Mesothelial cell of epicardium (in vitro differentiated cells): ENCODE measurements at places on chromosomes 5 and 9. TPM values are rescaled to one million over a fixed set of nuclear protein-coding genes. Genes with fewer than 3 reads are reported as not detected.

BHMT2 gene
- not detected in 3 replicates for total RNA-seq

DNA sequence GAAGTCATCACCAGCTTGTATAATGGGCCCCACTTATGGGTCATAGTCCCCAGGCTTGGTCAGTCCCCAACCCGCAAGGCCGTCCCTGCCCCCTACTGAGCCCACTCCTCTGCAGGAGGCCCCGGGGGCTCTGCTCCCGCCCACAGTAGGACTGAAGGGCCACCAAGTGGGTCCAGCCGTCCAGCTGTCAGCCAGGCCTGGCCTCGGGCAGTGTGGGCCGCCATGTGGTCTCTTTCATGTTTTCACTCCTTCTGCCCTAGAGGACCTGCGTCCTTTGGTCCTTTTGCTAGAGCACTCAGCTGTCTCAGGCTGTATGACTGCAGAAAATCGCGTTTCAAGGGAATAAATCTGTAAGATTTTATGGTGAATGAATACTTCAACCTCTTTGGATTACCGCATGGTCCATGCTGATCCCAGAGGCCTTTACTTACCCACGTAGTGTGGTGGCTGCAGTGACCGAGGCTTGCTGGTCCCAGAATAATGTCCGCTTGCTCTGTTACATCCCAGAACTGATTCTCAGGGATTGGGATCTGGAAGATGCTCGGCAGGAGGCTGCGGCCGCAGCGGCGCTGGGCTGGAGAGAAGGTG is 105.7 kb upstream of the FAM120A start:
- no peak for DNase-seq

- no peak for DNase-seq
Observed at GRCh38 chr5:109030360-109031143, 282.9 kb downstream of the FER start.

DNA sequence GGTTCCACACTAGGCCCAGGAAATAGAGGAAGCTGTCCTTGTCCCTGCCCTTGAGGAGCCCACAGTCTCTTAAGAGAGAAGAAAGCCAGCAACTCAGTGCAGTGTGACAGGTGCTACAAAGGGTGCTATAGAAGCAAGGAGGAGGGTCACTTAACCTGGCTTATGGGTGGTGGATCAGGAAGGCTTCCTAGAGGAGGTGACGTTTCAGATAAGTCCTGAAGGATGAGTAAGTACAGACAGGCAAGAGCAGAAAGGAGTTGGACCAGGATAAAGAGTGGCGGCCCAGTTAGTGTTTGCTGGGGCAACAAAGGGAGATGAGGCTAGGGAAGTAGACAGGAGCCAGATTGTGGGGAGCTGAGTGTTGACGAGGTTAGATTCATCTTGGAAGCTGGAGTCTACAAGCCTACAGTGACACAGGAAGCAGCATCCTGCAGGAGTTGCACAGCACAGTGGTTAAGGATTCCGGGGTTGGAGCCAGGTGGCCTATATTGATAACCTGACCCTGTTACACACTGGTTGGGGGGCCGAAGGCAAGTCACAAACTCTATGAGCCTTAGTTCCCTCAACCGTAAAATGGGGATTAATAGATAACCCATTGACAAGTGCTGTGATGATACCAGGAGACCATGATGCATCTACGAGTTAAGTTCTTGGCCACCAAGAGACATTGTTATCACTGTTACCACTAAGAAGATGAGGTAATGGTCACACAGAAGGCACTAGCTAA is 5.4 kb upstream of the LHX6 start:
- no peak for DNase-seq

DNA sequence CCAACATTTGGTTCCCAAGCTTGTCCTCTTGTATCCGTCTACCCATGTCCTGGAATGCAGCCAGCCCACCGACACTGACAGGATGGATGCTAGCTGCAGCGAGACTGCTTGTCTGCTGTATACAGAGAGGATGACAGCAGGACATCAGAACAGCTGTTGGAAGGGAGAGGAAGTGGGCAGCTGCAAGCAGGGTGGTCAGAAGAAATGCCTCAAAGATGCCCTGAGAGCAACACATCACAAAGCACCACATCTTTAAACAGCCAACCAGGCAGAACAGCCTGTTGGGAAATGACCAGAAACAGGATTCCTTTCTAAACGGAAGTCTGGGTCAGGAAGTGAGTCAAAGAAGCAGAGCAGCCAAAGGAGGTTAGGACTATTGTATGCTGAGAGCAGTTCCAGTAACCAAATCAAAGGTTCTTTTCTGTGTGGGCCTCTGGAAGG is 219.1 kb downstream of the NDUFS4 start:
- DNase-seq: no peak

- DNase-seq: no peak
Observed at GRCh38 chr9:133248726-133249295, 26.2 kb downstream of the ABO start.

DNA sequence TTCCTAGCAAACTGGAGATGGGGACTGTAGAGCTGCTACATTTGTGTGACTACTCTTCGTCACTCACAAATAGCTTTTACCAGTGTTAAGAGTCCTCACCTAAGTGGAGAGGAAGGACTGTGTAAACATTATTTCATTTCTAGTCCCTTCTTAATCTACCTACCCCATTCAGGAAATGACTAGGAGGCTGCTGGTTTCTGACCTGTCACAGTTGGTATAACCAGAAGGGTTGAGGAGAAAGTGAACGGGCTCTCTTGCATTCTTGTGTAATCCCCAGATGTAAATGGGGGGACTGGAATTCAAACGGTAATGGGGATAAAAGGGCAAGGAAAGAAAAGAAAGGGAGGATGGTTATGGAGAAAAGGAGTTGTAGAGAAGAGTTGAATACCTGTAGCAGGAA is 35.4 kb upstream of the BNIP1 start:
- DNase-seq: no peak

- no peak for DNase-seq
Observed at GRCh38 chr9:5949103-5949699, 58.5 kb downstream of the MLANA start.

- no peak for DNase-seq
Observed at GRCh38 chr5:68239487-68239886, 23.9 kb downstream of the PIK3R1 start.

IL4 gene
- total RNA-seq: not detected in 3 replicates

PCAT7 gene
- 18.5 to 19.0 TPM (median 18.8 TPM) in 3 replicates for total RNA-seq

WHRN gene
- 25.5 to 28.2 TPM (median 27.5 TPM) in 3 replicates for total RNA-seq

DNA sequence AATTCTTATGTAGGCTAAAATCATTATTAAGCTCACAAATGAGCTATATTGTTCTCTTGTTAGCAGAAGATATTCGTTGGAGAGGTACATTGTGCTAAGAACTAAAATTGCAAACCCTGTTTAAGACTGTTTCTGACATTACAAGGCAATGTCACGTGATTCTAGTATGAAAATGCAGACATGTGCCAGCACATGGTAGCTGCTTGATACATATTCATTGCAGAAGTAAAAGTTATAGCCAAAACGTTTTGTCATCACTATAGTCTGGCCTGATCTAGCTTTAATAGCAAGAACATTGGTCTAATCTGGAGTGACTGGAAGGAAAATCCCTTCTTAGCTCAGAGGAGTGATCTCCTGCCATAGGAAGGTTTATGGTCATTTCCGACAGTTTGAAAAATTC is 144.7 kb downstream of the CFAP90 start:
- DNase-seq: no peak

DNA sequence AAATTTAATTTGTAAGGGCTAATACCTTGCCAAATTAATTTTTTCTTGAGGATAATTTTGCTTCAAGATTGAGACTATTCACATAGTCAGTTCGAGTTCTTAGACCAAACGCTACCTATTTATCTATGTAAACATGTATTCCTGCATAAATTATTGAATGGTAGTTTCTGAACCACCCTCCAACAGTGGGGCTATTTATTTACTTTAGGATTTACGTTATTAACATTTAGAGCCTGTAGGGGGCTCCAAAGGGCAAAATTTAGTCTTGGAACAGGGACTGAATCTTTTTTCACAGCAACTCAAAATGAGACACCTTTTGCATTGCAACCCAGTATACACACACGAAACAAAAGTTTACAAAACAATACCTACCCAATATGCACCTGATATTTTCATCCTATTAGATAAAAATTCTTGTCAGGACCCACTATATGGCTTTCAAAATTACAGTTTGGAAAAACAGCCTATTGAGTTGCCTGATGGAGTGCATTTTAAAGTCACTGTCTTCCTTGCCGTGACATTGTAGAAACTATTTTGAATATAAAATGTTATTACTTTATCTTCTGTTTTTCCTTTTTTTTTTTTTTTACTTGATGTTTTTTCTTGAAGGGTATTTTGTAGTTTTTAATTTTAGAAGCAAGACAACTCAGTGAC is 47.1 kb upstream of the POU4F3 start:
- DNase-seq: no peak
